ENCODE measurements at places on chromosomes 4 and X.
A peak's percentile ranks its signal among the peaks of the same experiment; 100 is the strongest.

DNA sequence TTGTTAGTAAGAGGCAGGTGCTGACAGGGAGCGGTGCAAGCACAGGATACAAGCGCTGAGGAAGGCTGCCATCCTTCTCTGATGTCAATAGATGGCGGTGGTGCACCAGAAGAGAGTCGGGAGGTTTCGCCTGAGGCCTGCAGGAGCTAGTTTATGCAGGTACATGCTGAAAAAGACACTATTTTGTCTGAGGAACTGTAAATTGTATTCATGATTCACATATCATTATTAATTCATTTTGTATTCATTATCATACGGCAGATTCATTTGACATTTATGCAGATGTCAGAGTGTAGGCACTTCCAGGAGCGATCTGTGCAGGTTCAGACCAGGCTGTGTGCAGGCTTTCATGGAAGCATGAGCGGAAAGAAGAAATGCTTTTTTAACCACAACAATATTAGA lies 824.0 kb downstream of the STIM2 start:
- peak; percentile 39 for DNase-seq

DNA sequence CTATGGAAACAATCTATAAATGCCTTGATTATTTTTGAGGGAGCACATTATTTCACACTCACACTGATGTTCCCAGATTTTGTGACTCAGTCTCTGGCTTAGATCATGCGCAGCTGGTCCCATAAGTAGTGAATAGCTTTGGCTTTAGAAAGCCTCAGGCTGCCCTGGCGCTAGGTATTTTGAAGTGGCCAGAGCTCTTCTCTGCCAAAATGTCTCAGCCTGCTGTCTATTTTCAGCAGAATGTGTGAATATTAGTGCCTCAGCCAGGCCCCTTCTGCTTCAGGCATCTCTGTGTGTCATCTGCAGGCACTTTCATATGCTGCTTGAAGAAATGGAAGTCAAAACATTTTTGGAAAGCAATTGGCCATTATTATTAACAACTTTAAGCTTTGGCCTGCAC lies 931.0 kb upstream of the INTU start:
- DNase-seq: no peak

GRCh38 chrX:85611926-85612325 lies 232.5 kb upstream of the POF1B start:
- DNase-seq: no peak

GRCh38 chrX:1244164-1245076 lies 24.2 kb upstream of the CSF2RA start:
- no peak for DNase-seq

DNA sequence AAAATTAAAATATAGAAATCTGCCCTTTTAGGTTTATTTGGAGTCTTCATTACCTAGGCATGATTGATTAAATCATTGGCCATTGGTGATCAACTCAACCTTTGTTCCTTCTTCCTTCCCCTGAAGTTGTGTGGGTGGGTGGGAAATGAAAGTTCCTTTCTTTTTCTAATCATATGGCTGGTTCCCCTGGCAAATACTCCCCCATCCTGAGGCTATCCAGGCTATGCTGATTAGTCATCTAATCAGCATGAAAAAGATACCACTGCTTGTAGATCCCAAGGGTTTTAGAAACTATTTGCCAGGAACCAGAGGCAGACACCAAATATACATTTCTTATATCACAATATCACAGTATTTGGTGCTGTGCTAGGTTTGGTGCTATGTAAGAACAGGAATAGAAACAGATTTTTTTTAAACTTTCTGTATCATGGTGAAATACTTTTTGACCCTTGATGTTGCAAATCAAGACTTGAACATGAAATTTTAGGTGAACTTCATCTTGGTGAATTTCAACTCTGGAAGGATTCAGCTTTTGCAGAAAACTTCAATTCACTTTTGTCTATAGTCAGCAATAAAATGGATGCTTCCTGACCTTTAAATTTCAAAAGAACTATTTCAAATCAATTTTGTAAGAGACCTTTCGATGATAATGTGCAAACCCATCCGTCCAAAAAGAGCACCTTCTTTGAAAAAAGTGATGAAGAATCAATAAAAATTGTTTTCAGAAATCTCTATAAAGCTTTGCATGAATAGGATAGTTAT lies 71.1 kb downstream of the CCSER1 start:
- DNase-seq: peak; percentile 4

GRCh38 chr4:127417885-127418535 lies 214.7 kb upstream of the INTU start:
- DNase-seq: no peak

GRCh38 chr4:1989533-1990347 lies 19.0 kb downstream of the NELFA start:
- no peak for DNase-seq

GRCh38 chrX:41518127-41518840 lies 71.1 kb downstream of the NYX start:
- DNase-seq: no peak

DNA sequence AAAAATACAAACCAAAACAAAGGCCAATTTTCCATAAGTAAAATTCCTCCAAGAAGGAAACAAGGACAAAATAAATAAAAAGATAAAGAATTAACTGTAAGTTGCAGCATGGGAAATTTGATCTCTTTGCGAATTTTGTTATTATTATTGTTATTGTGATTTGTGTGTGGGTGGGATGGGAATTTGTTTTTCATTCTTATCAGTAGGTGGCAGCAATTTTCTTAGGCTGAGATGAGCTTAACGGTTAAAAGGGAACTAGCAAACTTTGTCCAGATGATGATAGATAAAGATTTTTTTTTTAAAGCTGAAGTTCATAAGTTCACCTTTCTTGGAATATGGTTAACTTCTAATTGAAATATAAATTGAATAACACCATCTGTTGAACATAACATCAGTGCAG lies 83.2 kb upstream of the IL1RAPL2 start:
- DNase-seq: no peak

- peak; percentile 45 for DNase-seq
Observed at GRCh38 chr4:25441519-25442117, 64.6 kb downstream of the ANAPC4 start.

DNA sequence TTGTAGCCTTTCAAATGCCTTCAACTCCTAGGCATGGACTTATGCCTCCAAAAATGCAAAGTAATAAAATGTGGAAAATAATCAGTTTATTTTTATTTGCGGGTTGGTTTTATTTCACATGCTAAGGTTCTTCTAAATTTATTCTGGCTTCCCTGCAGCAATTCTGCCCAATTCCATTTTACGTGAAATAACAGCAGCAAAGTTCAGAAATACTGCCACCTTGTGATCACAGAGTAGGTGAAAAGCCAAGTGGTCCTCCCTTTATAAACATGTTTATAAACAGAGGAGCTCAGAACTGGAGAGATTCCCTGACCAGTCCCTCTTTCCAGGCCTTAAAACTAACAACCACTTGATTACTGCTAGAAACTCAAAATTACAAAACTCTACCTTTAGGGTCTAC lies 14.7 kb upstream of the DCHS2 start:
- peak; percentile 22 for DNase-seq

DNA sequence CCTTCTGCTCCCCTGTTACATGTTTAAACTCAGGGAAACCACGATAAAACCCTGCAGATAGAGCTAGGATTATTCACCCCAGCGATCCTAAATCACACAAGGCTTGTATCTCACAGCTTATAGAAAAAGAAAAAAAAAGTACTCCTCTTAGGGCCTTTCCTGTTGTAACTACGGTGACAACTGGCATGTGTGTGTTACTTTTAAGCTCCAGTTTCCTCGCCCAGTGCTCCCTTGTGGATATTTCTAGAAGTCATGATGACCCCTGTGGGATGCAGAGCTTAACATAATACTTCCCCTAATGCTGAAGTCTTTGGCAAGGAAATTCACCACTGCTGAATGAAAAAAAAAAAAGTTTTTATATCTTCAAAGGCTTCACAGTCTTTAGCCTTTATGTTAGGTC lies 114.7 kb downstream of the NWD2 start:
- no peak for DNase-seq

GRCh38 chr4:4727536-4727935 lies 131.9 kb upstream of the MSX1 start:
- DNase-seq: no peak

GRCh38 chrX:12977761-12978204 lies 2.9 kb downstream of the TMSB4X start:
- no peak for DNase-seq

DNA sequence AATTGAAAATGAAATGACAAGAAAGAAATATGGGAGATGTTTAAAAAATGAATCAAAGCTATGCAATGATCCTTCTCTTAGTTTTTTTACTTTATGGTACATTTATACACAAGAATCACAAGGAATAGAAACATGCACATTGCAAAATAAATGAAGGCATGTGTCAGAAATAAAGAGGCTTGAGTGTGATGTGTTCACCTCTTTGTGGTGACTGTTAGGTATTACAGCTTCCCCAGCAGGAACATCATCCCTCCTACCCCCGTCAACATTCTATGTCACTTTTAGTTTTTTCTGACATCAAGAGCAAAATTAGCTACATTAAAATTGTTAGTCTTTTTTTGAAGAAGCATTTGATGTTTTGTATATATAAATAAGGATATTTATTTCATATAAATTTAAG lies 214.8 kb downstream of the SLC4A4 start:
- DNase-seq: peak; percentile 29

GRCh38 chr4:162356181-162356580 lies 192.4 kb upstream of the FSTL5 start:
- no peak for DNase-seq

- DNase-seq: no peak
Observed at GRCh38 chr4:74549936-74550335, 105.0 kb downstream of the AREG start.

GRCh38 chrX:45344594-45344993 lies 143.9 kb upstream of the DIPK2B start:
- DNase-seq: no peak

DNA sequence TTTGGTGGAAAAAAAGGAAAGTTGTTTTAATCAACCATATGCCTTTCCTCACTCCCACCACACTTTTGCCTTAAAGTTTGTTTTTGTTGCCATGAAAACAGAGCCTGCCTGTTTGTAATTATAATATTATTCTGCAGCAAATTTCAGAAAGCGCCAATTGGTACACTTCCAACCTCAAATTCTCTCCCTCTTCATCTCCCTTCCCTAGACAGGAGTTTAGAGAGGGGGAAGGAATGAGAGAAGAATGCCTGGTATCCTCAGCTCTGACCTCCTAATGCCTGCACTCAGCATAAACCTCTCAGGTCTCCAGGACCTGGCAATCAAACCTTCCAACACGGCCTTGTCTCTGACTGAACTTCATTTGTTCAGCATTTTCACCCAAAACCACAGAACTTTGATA lies 138.4 kb upstream of the HCCS start:
- DNase-seq: no peak

GRCh38 chrX:92270936-92271855 lies 492.0 kb downstream of the PCDH11X start:
- DNase-seq: no peak

DNA sequence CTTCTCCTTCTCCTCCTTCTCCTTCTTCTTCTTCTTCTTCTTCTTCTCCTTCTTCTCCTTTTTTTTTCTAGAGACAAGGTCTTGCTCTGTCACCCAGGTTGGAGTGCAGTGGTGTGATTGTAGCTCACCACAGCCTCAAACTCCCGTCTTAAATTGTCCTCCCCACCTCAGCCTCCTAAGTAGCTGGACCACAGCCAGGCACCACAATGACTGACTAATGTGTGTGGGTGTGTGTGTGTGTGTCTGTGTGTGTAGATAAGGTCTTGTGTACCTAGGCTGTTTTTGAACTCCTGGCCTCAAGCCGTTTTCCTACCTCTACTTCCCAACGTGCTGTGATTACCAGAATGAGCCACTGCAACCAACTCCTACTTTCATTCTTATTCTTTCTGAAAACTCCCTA lies 390.9 kb downstream of the ADAM29 start:
- no peak for DNase-seq

DNA sequence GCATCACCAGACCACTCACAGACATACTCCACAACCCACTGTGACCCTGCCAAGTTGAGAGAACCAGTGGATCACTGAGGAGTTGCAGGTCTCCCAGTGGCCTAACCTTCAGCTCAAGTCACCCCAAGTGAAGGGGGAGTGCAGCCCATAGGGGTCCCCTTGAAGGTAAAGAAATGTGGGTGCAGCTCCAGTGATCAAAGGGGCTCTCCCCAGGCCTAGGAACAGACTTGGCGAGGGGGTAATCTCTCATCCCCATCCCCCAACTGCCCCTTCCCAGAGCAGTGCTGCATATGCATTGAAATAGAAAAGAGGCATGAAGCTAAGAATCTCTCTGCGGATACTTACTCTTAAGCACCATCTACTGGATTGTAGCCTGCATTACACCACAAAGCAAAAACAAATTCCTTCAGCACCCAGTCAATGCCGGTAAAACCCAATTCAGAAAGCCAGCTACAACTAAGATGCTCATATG lies 27.0 kb downstream of the MAGEE1 start:
- peak; percentile 16 for DNase-seq

DNA sequence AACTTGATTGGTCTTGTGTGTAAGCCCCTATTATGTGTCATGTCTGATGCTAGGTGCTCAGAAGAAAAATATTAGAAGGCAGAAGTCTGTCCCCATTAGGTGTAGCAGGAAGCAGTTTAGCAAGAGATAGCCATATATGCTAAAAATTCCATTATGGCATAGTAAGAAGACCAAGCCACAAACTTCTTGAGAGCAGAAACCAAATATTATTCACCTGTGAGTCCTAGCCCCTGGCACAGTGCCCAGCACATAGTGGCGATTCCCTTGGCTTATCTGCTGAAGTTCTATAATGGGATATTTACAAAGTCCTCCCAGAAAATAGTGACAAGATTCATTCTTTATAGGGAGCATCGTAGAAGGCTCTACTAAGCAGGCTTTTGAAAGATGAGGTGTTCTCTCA lies 174.4 kb downstream of the RAB28 start:
- no peak for DNase-seq

DNA sequence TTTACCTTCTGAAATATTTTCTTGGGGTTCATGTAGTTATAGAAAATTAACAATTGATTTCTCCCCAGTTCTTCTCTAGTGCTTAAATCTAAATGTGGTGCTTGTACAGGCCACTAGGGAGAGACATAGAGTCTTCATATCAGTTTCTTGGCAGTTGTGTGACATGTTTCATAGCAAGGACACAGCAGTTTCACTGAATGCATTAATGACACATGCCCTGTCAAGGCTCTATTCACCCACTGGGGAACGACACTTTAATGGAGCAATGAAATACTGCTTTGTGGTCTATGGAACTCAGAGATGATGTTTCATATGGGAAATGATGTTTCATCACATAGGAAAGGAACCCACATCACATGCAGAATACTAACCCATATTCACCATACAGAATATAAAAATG lies 2.8 kb downstream of the VEGFC start:
- peak; percentile 58 for DNase-seq

DNA sequence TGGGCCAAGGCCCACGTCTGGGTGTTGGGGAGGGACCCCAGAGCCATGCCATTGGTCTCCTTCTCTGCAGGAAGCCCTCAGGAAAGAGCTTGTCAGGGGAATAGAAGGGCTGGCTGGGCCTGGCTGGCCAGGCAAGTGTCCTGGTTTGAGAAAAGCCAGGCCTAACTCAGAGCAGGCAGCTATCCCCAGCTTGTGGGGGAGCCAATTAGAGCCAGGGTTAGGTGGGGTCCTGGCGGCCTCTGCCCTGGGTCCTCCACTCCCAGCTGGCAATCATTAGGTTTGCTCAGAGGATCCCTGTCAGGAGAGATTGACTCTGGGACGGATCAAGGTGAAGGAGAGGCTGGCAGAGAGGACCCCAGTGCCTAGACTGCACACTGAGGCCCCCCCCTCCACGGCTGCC lies 64.8 kb downstream of the PJA1 start:
- DNase-seq: no peak

GRCh38 chr4:72118017-72118416 lies 86.2 kb downstream of the NPFFR2 start:
- no peak for DNase-seq

- no peak for DNase-seq
Observed at GRCh38 chrX:107978707-107979307, 3.4 kb downstream of the TEX13B start.

GRCh38 chr4:185275501-185275900 lies 66.1 kb downstream of the SNX25 start:
- no peak for DNase-seq
